ENCODE measurements at places on chromosomes 7 and 10. TPM values are rescaled to one million over a fixed set of nuclear protein-coding genes. Genes with fewer than 3 reads are reported as not detected.

Gene PRKG1
- 13.7 TPM for total RNA-seq

Gene ZNF503
- total RNA-seq = 31.3 TPM

Gene NCF1
- not detected for total RNA-seq

Gene LBX1
- not detected for total RNA-seq

Gene ETV1
- total RNA-seq = 9.0 TPM

Gene ABCC2
- total RNA-seq = 1.8 TPM

Gene CPN1
- total RNA-seq = not detected
